Lung (tissue), 17 donors: ENCODE measurements at places on chromosomes 4 and X. TPM values are rescaled to one million over a fixed set of nuclear protein-coding genes. Genes with fewer than 3 reads are reported as not detected.

PITX2 gene
- not detected for total RNA-seq

MAGEE2 gene
- 0.18 TPM for total RNA-seq

EGFL6 gene
- total RNA-seq, result 6.3 TPM

PFKFB1 gene
- total RNA-seq, result 0.17 TPM

PACRGL gene
- 34.6 TPM for total RNA-seq

ARX gene
- not detected for total RNA-seq

PABPC4L gene
- total RNA-seq, result 10.0 TPM

DMRTC1B gene
- 0.71 TPM for total RNA-seq

YIPF7 gene
- total RNA-seq, result not detected

PDGFRA gene
- total RNA-seq, result 79.2 TPM

CTSO gene
- 19.1 TPM for total RNA-seq

MAOB gene
- 17.2 TPM for total RNA-seq

AFP gene
- 1.3 TPM for total RNA-seq

ARR3 gene
- not detected for total RNA-seq

G3BP2 gene
- total RNA-seq, result 86.2 TPM

RIBC1 gene
- total RNA-seq, result 10.9 TPM

FAM114A1 gene
- total RNA-seq, result 70.0 TPM

CHRDL1 gene
- total RNA-seq, result 9.6 TPM

PALLD gene
- 139 TPM for total RNA-seq

LANCL3 gene
- 10.7 TPM for total RNA-seq

GPC3 gene
- 56.0 TPM for total RNA-seq

DMRTC1 gene
- total RNA-seq, result not detected

GPM6B gene
- total RNA-seq, result 13.4 TPM

CENPVL2 gene
- not detected for total RNA-seq

KLHL13 gene
- 3.6 TPM for total RNA-seq

UGT2B7 gene
- total RNA-seq, result 13.5 TPM

OTUD4 gene
- total RNA-seq, result 32.7 TPM

BEND2 gene
- not detected for total RNA-seq

RPL34 gene
- 735 TPM for total RNA-seq

BEND4 gene
- total RNA-seq, result 0.09 TPM

TEX11 gene
- total RNA-seq, result not detected

SFRP2 gene
- 7.4 TPM for total RNA-seq

ARHGAP36 gene
- not detected for total RNA-seq

C4orf50 gene
- 0.03 TPM for total RNA-seq

PAK3 gene
- 1.4 TPM for total RNA-seq

H2BW2 gene
- not detected for total RNA-seq

CDX4 gene
- not detected for total RNA-seq

SMIM20 gene
- total RNA-seq, result 25.0 TPM

TEX13A gene
- not detected for total RNA-seq

TMEM144 gene
- total RNA-seq, result 16.4 TPM

BEX1 gene
- 0.89 TPM for total RNA-seq
